ENCODE measurements at places on chromosomes 11 and 22.

DNA sequence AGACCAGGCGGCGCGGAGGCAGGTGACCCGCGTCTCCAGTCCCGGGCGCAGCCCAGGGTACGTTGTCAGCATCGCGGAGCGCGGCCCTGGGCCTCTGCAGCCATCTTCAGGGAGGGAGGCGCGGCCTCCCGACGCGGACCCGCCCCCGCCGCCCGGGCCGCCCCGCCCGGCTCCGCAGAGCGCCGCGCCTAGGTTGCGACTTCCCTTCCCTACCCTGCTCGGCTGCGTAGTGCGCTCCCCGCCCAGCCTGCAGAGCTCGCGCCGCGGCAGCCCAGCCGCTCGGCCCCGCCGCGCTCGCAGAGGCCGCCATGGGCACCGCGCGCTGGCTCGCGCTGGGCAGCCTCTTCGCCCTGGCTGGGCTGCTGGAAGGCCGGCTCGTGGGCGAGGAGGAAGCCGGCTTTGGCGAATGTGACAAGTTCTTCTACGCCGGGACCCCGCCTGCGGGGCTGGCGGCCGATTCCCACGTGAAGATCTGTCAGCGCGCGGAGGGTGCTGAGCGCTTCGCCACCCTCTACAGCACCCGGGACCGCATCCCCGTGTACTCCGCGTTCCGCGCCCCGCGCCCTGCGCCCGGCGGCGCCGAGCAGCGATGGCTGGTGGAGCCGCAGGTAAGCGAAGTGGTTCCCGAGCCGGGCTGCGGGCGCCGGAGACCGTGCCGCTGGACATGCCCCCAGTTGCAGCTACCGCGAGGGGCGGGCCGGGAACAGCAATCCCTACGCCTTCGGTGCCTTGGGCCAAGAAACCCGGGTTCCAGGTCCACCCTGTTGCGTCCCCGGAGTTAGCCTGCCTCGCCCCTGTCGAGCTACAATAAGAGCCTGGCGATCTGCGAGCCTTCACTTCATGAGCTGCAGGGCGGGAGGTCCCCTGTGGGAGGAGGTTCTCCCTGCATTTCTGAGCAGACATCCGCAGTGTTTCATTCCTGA, at the start of gene ENDOD1:
TSS of gene ENDOD1 (plus strand) at position 227 of the 923 bp plus-strand sequence. CDS start at position 309, 82 bp downstream.
- DNase-seq, result peak; percentile 59

- no peak for DNase-seq
These were observed 18.3 kb upstream of the TCF20 start for GRCh38 chr22:42288791-42289190.

DNA sequence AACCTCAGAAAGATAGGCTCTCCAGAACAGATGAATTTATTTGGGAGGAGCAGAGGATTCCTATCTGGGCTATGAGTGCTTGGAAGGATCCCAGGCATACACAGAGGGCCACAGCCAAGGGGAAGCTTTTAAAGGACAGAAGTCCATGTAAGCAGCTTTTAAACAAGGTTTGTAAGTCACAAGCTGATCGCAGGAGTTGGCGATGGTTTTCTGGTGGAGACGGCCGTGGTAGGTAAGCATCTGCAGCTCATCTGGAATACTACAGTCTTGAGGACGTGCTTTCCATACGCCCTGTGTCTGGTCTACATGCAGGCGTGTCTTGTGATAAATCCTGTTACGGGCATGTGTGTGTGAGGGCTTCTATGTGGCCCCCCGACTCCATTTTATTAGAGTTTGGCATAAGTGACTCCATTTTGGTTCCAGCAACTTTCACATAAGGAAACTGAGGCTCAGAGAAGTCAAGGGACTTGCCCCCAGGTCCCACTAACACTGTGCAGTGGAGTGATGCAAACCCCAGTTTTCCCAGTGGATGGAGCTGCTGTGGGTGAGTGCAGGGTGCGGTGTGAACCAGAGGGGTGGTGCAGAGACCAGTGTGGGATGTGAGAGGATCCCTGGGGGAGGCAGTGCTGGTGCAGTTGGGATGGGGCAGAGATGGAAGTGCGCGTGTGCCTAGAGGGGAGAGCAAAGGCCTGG, 11.8 kb upstream of the ACY3 start:
- no peak for DNase-seq

- DNase-seq, result peak; percentile 48
These were observed 311 bp downstream of the APBB1 start for GRCh38 chr11:6418557-6419008.

- DNase-seq, result no peak
These were observed 21.7 kb downstream of the PTPN5 start for GRCh38 chr11:18769802-18770456.

DNA sequence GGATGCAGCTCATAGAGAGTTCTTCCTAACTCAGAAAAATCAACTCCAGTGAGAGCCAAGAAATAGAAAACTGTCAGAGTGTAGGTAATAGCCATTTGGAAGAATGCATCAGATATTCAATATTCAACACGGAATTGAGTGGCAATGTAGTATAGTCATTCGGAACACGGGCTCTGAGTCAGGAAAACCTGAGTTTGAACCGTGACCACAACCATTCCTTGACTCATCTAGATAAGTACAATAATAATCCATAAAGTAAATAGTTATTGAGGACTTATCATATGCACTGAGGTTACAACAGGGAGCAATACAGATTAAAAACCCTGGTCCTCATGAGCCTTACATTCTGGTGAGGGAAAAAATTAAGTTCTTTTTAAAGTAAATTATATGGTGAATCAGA, 62.6 kb upstream of the PHF21A start:
- no peak for DNase-seq

GRCh38 chr11:128193615-128194014, 393.7 kb downstream of the ETS1 start:
- no peak for DNase-seq

Measured in HAP-1 (cell line).